ENCODE measurements at places on chromosomes 4 and X.

GRCh38 chr4:26916195-26916594 is 55.6 kb downstream of the STIM2 start:
- no peak for DNase-seq

DNA sequence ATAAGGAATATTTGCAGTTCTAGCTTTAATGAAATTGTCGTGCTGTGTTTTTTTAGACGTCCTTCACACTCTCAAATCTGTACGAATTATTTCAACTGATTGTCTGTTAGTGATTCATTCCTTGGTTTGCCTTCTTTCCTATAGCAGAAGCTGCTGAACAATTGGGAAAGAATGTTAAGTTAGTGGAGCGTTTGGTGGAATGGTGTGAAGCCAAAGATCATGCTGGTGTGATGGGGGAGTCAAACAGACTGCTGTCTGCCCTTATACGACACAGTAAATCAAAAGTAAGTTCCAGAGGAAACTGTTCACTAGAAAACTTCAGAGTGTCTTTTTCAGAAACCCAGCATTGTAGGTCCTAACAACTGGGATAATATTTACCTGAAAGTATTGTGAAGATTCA is 159.9 kb downstream of the RAP1GDS1 start:
- DNase-seq = no peak

- no peak for DNase-seq
Observed at GRCh38 chr4:90293320-90293719, 166.1 kb downstream of the CCSER1 start.

- no peak for DNase-seq
Observed at GRCh38 chr4:111717921-111718320, 427.3 kb upstream of the FAM241A start.

DNA sequence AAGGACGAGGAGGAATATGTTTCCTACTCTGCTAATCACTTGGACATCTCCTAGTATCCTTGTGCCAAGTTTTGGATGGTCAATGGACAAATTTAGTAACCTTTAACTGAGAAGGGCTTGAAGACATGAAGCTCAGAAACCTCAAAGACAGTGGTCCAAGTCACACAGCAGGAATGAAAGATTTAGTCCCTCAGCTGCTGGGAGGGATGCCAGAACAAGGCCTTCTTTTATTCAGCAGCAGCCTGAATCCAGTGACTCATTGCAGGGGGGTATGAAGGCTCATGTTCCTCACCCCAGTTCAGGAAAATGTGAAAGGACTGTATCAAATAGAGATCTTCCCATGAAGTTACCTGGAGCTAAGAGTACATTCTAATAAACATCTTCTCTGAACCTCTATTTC is 214.9 kb upstream of the UGT8 start:
- DNase-seq = no peak

DNA sequence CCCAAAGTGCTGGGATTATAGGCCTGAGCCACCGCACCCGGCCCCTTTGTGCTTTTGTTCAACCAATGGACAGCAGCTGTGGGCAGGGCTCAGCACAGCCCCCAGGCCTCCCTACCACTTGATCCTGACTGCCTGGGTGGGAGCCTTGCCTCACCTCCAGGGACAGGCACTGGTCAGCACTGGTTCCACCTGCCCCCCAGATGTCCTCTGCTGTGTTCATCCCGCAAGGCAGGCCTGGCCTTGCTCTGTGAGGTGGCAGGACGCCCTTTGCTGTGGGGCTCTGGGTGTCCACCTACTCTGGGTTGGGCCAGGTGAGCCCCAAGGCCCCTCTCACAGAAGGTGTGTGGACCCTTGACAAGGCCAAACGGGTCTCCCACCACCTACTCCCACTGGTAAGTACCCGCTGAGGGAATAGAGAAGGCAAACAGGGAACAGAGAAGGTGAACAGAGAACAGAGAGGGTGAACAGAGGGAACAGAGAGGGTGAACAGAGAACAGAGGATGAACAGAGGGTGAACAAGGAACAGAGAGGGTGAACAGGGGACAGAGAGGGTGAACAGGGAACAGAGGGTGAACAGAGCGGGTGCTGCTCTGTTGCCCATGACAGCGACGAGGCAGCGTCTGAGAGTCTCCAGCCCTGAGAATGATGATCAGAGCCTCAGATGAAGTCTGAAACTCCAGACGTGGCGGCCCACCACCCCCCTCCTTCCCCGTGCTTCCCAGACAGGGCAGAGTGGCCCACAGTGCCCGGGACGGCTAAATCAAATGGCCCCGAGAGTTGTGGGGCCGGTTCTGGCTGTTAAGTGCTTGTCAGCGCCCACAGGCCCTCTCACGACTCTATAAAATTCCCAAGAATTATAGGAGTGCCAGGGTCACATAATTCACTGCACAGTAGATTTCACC is 55.0 kb upstream of the NKX1-1 start:
- no peak for DNase-seq

DNA sequence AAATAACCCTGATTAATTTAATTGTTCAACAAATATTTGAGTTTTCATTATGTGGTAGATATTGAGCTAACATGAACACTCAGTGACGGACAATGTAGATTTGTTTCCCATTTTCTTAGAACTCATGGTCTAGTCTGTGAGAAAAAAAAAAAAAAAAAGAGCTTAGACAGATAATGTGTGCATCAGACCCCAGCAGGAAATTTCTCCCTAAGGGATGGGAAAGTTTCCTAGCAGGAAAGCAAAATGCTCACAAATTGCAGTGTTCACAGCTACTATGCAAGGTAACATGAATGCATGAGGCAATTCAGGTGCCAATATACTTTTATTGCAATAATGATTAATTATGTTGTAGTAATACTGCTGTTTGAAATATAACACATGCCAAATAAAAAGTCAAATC is 843.2 kb upstream of the SLIT2 start:
- DNase-seq = no peak

GRCh38 chr4:86493460-86493859 is 100.7 kb upstream of the PTPN13 start:
- DNase-seq = no peak

DNA sequence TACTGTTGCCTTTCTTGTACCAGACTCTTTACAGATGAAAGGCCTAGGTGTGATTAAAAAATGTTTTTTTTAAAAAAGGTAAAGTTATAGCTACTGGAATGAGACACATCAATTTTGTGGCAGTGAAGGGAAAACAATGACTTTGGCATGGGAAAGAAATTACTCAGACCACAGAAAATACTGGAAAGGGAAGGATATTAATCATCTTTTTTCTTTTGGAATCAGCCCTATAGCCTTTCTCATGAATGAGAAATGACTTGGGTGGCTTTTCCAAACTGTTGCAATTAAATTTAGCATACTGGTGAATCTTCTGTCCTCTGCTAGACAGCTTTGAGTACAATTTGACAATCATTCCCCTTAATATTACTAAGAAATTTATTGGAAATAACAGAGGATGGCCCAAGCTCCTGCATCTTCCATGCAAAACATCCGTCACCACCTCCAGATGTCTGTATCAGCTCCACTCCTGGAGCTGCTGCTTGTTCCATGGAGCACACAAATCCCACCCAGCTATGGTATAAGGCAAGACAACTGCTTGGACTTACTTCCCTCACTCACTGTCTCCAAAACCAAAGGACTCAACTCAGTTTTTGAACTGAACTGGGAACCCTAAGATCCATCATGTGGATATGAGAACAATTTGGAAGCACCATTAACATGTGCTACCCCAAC is 97.6 kb upstream of the ARSJ start:
- DNase-seq = no peak

DNA sequence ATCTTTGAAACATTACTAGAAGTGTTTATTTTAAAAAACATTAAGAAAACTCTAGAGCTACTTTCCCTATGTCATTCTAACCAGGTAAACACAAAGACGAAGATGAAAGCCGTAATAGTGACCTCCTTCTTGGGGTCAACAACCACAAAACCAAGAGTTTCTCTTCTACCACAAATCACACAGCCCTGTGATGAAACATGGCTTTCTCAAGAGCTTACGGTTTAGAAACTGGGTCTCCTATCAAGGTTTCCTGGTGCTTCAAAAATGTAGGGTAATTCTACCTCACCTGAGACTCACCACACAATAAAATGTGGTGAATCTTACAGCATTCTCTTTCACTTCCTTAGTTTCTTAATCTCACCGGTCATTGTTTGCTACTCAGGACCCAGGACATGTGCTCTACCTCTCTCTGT is 50.9 kb downstream of the CORIN start:
- no peak for DNase-seq

DNA sequence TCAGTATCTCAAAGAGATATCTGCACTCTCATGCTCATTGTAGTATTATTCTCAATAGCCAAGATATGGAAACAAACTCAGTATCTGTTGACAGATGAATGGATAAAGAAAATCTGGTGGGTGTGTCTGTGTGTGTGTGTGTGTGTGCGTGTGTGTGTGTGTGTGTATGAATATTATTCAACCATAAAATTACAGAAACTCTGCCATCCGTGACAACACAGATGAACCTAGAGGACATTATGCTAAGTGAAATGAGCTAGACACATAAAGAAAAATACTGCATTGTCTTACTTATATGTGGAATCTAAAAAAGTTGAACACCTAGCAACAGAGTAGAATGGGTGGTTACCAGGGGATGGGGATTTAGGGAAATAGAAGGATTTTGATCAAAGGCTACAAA is 13.2 kb downstream of the XKRX start:
- DNase-seq = no peak

- DNase-seq = no peak
Observed at GRCh38 chrX:11611965-11612364, 53.8 kb downstream of the ARHGAP6 start.

GRCh38 chrX:34365471-34365870 is 233.4 kb upstream of the FAM47A start:
- DNase-seq = no peak

- no peak for DNase-seq
Observed at GRCh38 chrX:34218063-34218462, 85.9 kb upstream of the FAM47A start.

GRCh38 chrX:130704053-130705038 is 198.7 kb downstream of the ENOX2 start:
- DNase-seq = no peak

DNA sequence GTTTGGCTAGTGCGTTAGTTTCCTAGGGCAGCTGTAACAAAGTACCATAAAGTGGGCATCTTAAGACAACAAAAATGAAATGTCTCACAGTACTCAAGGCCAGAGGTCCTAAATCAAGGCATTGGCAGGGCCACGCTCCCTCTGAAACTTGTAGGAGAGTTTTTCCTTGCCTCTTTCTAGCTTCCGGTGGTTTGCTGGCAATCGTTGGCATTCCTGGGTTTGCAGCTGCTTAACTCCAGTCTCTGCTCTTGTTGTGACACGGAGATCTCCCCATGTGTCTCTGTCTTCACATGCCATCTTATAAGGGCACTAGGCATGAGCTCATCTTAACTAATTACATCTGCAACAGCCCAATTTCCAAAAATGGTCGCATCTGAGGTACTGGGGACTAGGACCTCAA is 362.0 kb upstream of the BOD1L1 start:
- no peak for DNase-seq

DNA sequence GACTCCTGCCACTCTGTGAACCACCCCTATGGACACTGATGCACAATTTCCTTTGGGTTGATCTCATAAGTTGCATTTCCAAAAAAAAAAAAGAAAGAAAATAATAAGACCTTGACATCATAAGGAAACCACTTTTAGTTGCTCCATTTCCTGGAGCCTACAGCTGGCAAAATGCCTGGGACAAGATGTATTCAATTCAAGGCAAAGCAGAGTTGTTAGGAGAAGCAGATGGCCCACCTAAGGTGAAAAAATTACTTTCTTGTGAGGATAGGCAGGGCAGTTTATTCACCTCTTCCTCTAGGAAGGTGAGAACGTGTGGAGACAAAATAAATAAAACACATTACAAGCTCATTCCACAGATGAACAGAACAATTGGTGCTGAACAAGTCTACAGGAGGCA is 14.1 kb upstream of the SCRG1 start:
- no peak for DNase-seq

- no peak for DNase-seq
Observed at GRCh38 chr4:119664168-119664907, 35.7 kb upstream of the PDE5A start.

DNA sequence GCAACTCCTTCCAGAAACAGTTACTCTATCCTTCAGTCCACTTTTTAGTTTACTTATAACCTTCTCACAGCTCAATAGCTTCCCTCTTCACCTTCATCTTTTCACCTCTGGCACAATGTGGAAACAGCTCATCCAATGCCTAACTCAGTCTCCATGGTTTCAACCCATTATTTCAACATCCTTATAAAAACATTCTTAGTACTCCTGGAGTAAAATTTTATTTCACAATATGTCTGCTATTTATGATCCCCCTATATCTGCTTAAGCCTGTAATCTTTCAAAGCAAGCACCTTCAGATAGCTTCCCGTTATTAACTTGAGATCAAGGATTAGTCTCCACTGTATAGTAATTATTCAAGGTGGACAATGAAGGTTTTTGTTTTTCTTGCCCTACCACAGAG is 156.3 kb downstream of the GASK1B start:
- no peak for DNase-seq

GRCh38 chrX:154409222-154409871 is at the start of gene DNASE1L1:
Gene DNASE1L1, minus strand, starts transcription at chrX:154409254. Its CDS starts 3,686 bp downstream, at chrX:154405568.
- DNase-seq = no peak

- no peak for DNase-seq
Observed at GRCh38 chr4:36256398-36256891, 12.1 kb upstream of the ARAP2 start.

DNA sequence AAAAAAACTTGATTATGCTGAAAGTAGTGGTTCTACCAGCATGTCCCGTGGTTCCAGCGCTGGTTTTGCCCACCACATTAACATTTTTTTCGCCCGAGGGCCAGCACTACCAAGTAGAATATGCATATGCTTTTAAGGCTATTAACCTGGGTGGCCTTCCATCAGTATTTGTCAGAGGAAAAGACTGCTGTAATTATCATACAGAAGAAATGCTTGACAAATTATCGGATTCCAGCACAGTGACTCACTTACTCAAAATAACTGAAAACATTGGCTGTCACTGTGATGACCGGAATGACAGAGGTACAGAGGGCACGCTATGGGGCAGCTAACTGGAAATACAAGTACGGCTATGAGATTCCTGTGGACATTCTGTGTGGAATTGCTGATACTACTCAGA is 34.6 kb downstream of the PRPS2 start:
- DNase-seq = no peak

DNA sequence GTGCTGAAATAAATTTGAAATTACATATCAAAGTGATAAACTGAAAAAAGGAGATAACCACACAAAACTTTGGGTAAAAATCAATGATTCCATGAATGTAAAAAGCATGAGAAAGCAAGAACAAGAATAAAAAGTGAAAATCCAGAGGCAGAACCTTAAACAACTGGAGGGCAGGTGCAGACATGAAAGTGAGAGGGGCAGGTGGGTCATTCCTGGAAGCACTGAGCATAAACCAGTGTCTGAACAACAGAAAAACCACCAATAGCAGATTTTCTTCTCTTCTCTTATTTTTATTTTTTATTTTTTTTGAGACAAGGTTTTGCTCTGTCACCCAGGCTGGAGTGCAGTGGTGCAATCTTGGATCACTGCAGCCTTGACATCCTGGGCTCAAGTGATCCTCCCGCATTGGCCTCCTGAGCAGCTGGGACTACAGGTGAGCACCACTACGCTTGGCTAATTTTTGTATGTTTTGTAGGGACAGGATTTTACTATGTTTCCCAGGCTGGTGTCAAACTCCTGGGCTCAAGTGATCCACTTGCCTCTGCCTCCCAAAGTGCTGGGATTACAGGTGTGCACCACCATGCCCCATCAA is 46.8 kb upstream of the GPR78 start:
- DNase-seq = no peak

GRCh38 chr4:100060765-100061416 is 110.8 kb upstream of the H2AZ1 start:
- DNase-seq = no peak

- DNase-seq = no peak
Observed at GRCh38 chrX:130025256-130025655, 42.8 kb downstream of the BCORL1 start.

Measured in activated T-helper 1 cell treated with anti-CD3 and anti-CD28 coated beads, Interleukin-2, amount 50 U/mL, for 16 hours (primary cell).